Jurkat, Clone E6-1 (cell line): ENCODE measurements at places on chromosomes 7 and 10.

DNA sequence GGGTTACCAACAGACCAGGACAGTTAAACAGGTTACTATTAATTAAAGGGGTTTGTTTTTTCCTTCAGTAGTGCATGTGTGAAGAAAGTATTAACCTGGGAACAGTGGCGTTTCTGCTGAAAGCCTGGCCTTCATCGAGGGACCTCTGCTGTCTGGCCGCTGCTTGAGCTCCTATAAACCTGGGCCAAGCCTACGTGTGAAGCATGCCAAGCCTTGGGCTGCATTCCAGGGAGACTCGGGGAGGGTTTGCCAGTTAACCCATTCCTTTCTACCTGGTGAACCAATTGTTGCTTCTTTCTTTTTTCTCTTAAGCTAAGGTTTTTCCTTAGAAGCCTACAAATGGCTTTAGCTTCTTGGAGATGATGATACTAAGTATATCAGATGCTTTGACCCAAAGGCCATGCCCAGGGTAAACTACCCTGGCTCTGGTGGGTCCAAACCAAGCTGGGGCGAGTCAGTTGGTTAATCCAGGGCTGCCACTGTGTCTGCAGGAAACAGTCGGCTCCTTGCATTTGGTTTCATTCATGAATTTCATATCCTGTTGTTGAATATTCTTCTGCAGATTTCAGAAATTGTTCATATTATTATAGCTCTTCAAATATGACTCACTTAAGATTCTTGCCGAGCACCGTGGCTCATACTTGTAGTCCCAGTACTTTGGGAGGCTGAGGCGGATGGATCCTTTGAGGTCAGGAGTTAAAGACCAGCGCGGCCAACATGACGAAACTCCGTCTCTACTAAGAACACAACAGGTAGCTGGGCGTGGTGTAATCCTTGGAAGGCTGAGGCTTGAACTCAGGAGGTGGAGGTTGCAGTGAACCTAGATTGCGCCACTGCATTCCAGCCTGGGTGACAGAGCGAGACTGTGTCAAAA, 23.8 kb downstream of the PFKP start:
- no peak for DNase-seq

GRCh38 chr7:152910545-152911225, 151.1 kb downstream of the ACTR3B start:
- no peak for DNase-seq

DNA sequence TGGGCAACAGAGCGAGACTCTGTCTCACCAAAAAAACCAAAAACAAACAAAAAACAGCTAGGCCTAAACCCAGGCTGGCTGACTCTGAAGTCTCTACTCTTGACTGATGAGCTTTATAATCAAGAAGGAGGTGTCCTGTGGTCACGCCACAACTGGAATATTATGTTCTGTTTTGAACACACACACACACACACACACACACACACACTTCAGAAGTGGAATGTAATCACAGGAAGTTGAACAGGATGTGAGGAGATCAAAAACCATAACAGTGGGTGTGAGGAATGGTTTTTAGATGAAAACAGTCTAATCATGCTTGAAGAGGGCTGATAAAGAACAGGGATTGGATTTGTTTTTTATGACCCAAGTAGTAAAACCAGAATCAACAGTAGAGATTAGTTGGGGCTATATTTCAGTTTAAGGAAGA, 51.1 kb upstream of the IL6 start:
- DNase-seq: peak; percentile 86

DNA sequence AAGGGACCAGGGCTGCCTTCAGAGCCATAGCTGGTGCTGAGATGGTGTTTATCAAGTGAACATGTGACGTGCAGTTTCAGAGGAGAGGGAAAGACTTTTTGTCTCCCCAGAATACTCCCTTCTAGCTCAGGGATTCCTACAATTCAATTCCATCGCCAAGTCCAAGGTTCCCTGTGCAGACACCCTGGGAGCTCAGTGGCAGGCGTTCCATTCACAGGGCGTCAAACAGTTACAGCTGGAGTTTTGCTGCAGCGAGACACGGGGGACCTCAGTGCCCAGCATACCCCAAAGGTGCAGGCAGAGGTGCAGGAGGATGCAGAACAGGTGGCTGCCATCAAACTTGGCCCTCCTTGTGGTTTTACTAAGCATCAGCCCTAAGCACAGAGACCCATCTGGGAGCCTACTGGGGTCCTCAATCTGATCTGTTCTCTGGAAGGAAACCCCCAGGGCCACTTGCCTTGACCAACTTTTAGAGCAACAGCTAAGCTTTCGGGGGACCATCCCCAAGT, 846 bp upstream of the CALML5 start:
- DNase-seq: no peak

DNA sequence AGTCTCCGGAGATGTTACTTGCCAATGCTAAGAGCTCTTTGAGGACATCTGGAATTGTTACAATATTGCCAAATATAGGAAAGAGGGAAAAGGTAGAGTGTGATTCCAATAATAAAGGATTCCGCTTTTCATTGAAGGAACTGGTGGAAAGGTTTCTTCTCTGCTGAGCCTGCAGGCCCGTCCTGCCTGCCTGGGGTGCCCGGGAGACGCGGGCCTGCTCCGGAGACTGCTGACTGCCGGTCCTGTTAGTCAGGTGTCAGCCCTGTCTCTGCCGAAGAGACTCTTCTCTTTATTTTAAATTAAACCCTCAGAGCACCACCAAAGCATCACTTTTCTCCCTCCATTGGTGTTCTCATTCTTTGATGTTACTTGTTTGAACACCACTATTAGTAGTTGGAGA, 2.2 kb downstream of the EGFR start:
- no peak for DNase-seq

- peak; percentile 68 for DNase-seq
Observed at GRCh38 chr7:93228302-93228701, 2.0 kb upstream of the HEPACAM2 start.

DNA sequence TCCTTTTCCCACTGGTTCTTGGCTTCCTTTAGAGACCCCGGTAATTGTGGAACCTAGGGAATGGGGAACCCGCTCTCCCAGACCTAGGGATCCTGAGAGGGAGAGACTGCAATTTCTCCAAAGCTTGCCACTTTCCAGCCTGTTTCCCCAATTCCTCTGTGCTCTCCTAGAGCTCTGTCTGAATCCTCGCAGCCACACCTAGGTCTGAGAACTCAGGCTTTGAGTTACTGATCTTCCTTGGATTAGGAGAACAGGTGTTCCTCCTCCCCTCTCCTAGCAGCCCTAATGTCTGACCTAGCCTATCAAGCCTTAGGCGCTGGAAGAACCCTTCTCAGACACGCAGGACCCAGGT, 20.0 kb downstream of the WNT8B start:
- no peak for DNase-seq

GRCh38 chr7:42414028-42414427, 177.0 kb upstream of the GLI3 start:
- no peak for DNase-seq

DNA sequence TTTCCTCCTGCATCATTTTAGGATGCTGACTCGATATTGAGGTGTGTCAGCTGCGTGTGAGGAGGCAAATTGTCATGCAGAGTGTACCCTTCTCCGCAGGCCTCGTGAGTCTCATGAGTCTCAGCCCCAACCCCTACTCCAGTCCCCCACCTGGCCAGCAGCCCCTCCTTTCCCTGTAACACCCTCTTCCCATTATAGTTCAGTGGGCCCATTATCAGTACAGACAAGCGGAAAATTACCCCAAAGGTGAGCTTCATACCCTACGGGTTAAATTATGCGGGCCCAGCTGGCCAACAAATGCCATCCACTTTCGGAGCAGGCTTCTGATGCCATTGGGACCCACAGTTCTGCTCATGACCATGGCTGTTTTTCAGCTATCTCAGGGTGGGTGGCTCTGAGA, 25.2 kb downstream of the SFTPD start:
- no peak for DNase-seq

DNA sequence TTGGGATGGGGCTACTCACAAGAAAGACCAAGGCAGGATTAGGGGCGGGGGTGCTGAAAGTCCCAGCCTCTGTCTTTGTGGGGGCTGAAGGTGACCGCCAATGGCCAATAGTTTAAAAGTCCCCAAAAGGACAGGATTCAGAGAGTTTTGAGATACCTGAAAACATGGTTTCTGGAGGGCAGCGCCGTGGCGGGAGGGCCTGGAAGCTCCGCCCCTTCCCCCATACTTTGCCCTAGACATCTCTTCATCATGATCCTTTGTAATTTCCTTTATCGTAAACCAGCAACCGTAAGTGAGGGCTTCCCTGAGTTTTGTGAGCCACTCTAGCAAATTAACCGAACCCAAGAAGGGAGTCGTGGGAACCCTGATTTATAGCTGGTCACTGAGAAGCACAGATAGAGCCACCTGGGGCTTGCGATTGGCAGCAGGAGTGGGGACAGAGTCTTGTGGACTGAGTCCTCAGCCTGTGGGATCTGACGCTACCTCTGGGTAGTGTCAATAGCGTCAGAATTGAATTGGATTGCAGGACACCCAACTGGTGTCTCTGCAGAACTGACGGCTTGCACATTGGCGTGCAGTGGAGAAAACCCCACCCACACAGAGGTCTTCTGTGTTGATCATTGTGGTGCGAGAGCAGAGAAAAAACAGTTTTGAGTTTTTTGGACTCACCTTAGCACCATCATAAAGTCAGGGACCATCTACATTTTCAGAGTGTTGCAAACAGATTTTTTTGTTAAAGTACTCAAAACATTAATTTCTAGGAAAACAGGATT, 169.3 kb downstream of the USP6NL start:
- no peak for DNase-seq

- DNase-seq: no peak
Observed at GRCh38 chr7:123539871-123540270, 5.5 kb upstream of the IQUB start.

GRCh38 chr10:45487735-45488134, 113.7 kb downstream of the ALOX5 start:
- no peak for DNase-seq

DNA sequence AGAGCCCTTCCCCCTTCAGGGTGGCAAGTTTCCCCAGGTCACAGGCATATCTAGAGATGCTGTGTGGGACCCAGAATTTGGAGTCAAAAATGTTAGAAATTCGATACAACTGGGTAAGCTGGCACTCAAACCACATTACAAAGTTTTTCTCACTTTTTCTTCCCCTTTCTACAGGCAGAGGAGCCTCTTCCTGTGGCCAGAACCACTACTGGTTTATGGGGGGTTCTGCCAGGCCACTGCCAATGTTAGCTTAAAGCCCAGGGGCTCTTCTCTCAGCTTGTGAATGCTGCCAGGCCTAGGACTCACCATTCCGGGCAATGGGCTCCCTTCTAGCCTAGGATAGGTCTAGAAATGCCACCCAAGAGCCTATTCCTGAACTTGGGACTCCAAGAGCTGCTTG, 617.9 kb upstream of the PHF14 start:
- DNase-seq: no peak

DNA sequence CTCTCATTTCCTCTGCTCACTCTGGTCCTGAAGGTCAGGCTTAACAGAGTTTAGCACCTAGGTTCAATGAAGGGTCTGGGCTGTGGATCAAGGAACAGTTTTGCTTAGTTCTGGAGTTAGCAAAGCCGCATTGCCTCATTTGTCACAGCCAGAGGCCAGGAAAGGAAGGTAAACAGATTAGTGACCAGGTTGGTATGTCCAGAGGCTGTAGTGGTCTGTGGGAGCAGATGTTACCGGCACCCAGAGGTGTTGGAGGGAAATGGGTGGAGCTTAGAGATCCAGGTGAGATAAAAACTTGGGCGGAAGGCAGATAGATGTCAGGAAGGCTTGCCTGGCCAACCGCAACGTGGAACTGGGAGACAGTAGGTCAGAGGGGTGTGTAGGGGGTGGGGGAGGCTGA, 36.6 kb upstream of the ZMIZ2 start:
- DNase-seq: no peak

DNA sequence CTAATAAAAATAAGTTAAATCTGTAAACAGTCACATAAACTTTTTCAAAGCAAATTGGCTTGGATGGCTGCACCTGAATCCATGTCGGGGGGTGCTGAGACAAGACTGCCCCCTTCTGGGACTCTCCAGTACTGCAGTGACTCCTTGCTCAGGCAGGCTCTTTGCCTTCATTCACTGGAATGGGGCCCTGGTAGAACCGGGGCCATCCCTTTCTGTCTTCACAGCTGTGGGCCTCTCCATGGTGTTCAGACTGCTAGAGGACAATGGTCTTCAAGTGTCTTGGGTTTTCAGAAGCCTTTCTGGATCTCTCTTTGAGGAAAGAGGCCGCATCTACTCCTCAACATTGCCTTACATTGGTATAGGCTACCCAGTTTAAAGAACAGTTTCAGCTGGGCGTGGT, 16.1 kb upstream of the IMPDH1 start:
- peak; percentile 62 for DNase-seq

DNA sequence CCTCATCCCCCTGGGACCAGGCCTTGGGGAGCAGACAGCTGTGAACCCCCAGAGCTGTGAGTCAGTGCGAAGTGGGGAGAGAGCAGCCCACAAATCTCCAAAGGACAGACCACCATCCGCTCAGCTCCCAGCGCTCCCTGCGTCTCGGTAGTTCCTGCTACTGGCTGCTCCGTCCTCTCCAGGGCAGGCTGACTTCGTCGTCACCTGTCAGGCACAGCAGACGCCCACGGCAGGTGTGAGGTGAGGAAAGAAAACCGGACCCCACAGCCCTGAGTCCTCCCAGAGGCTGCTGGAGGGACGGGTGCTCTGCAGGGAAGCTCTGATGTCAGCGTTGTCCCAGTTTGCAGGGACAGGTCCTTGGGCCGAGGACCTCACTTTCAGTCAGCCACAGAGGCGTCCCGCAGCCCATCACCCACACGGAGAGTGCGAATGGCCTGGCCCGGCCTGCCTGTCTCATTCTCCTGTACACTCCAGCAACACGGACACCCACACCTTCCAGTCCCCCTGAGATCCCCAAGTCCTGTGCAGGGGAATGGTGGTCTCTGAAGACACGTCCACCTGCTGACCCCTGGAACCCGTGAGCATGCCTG, 95.2 kb downstream of the DNAJB6 start:
- no peak for DNase-seq

- no peak for DNase-seq
Observed at GRCh38 chr7:80839855-80840254, 79.0 kb downstream of the SEMA3C start.

- no peak for DNase-seq
Observed at GRCh38 chr10:125373546-125373945, 213.2 kb upstream of the CTBP2 start.

DNA sequence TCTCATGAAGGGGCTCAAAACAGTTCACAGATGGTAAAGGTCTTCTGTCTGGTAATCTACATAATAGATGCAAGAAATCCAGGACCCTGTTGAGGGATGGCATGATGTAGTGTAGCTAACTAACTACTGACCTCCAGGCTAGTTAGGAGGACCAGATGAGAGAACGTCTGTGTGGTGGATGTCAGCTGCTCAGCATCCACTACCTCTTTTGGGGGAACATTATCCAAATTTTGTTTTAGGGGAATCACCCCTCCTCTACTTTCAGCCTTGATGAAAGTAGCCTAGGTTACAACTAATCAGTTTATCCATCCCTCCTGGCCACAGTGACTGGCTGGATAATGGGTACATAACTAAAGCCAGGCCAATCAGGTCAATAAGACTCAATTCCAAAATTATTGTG, 246.0 kb downstream of the RNLS start:
- DNase-seq: no peak
